ENCODE measurements at places on chromosomes 5 and 9.

- DNase-seq = no peak
Measured at GRCh38 chr5:174503461-174504265, 220.7 kb upstream of the MSX2 start.

DNA sequence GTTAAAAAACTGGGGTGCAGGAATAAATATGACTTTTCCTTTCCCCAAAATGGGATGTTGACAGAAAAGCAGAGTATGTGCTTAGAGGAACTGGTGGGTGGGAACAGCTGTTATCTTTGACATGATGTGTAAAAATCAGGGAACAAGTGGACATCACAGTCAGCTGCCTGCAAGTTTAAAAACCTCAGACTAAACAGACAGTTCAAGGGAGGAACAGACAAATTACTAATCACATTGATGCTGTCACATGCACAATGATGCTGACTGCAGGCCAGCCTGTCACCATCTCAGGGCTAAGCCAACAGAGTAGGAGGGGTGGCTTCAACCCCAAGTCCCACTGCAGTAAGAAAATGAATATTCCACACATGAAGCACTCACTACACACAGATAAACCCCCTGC is 38.2 kb upstream of the UBAP2 start:
- DNase-seq = no peak

GRCh38 chr9:90044710-90045151 is 439.9 kb downstream of the GADD45G start:
- no peak for DNase-seq

DNA sequence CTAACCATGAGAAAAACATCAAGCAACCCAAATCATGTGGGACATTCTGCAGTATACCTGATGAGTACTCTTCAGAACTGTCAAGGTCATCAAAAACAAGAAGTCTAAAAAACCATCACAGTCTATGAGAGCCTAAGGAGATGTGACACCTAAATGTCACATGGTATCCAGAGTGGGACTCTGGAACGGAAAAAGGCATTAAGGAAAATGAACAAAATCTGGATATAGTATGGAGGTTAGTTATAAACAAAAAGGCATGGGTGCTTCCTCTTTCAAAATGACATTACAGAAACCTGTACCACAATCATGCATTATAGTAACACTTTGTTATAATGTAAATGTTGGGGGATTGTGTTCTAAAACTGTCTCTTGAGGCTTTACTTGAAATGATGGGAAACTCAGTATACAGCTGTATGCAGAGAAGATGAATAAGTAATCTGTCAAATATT is 47.4 kb downstream of the PRKACG start:
- no peak for DNase-seq

DNA sequence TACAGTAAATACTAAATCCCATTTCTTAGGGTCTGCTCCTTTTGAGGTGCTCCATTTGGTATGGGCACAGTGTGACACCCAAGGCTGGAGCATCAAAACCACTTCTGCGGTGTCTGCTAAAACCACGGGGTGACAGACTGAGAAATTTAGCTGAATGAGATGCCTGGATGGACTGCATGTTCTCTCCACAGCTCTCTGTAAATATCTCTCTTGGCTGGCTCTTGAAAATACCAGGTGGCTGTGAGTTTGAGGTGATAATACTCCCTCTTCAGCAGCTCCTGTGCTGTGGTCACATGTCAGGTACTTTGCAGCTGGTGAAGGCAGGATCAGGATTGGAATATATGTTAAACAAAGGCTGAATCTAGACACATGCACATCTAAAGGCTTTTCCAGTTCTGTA is 93.7 kb upstream of the SIMC1 start:
- no peak for DNase-seq

- no peak for DNase-seq
Measured at GRCh38 chr9:123321616-123322272, 34.3 kb upstream of the CRB2 start.

GRCh38 chr5:54492178-54492577 is 25.4 kb upstream of the SNX18 start:
- no peak for DNase-seq

GRCh38 chr9:75812141-75812540 is 78.3 kb upstream of the PCSK5 start:
- no peak for DNase-seq

GRCh38 chr9:92974761-92975755 is 27.7 kb downstream of the FGD3 start:
- no peak for DNase-seq

DNA sequence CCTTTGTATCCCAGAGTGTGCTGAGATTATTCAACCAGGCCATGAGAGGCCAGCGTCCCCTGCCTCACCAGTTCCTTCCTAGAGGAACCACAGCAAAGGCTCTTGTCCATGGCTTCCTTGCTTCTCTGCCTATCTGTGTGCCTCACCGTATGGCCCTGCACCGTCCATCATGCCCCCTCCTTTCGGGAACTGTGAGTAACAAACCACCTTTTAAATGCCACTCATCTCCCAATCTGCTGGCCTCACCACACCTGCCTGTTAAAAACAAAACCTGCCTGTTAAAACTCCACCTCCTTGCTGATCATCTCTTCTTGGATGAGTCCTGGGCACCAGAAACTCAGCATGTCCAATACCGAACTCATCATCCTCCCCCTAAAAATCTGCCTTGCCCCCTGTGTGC is 4.4 kb upstream of the OR2Y1 start:
- no peak for DNase-seq
